SJSA1 (cell line): ENCODE measurements at places on chromosomes 5 and 9.

DNA sequence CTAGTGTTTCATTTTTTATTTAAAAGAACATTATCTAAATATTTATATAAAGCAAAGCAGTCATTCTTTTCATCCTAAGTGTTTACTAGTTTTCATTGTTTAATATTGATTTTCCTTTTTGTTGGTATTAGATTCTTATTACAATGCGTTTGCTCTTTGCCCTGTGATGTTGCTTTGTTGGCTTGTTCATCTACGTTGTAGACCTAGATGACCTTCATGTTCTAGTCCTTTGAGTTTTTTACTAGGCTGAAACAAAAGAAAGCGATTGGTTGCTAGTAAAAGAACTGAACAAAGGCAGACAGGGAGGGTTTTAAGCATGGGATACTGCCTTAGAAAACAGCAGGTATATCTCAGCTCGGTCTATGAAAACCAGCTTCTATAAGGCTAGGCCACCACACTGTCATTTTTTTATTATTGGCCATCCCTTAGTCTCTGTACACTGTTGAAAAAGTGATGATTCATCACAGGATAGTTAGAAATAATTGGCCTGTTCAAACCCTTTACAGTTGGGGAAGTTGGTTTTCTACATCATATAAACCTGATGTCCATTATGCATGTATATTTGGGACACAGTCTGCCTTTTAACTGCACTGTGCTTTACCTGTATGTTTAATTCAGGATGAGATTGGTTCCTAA lies 119.0 kb downstream of the ZCCHC7 start:
- no peak for DNase-seq

DNA sequence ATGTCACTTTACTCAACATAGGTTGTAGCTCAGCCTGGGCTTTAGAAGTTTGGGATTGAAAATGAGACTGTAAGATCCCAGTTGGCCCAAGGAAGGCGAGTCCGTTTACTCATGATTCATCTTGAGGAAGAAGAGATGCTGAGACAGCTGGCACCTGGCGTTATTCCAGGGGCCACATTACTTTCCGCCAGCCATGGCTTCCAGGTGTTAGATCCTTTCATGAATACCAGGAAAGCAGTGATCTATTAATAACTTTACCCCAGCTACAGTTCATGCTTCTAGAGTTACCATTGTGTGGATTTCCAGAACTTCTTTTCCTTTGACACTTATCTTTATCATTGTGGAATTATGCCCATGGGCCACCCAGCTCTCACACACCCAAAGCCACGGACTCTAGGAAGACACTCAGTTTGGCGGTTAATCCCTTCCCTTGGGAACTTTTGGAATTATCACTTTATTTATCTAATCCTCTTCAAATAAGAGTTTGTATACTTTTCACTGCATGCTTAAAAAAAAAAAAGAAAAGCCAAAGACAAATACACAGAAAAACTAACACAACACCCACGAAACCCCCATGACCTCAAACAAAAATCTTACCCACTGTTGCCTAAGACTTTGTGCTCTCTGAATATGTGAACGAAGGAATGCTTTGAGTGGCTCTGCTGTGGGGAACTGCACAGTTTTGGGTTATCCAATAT lies 26.9 kb downstream of the RAI14 start:
- peak; percentile 85 for DNase-seq

DNA sequence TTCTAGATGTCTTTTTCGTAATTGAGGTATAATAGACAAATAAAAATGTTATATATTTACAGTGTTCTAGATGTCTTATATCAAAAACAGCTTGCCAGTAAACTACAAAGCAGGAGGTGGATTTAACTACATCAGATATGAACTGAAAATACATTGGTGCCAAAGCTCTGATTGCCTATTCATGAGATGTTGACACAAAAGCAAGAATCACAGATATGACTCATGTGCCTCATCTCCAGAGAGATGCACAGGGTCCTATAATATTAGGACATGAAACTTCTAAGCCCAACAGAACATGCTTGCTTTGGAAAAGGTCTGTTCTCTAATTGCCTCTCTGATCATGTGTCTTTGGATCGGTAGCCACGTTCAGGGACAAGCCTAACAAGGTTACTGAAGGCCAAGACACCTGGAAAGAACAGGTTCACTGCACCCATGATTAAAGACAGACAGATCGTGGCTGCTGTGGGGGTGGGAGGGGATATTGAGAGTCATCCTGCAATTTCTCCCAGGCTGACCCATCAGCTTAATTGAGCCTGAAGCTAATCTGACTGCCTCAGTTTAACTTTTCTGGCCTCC lies 16.8 kb downstream of the ABCA1 start:
- DNase-seq: peak; percentile 22

DNA sequence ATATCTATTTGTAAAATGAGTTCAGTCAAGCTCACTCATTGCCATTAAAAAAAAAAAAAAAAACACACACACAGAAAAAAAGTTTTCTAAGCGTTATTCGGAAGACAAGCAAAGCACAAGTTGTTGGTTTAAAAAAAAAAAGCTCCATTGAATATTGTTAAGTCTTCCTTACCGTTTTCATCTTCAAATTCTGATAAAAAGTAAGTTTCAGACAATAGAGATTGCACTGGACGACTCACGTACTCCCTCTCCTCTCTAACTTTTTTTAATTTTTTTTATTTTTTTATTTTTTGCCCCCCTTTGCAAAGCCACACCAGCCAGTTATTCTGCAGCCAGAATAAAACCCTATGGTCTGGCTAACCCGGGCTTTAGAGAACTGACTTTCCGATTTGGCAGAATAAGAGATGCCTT lies 544 bp downstream of the ADAMTS6 start:
- peak; percentile 19 for DNase-seq

DNA sequence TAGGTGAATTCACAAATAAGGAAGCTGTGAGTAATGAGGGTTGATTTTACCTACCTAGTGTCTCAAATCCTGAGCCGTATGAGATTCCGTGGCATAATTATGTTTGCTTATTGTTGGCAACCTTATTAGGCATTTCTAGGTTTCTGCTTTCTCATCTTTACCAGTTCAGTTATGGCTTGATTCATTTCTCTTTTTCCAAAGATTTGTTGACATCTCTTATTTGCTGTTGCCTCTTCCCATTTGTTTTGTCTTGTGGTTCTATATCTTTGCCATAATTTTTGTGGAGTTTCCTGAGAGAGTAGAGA lies 470 bp downstream of the IL31RA start:
- DNase-seq: no peak
